ENCODE measurements at places on chromosomes 11 and 22.

DNA sequence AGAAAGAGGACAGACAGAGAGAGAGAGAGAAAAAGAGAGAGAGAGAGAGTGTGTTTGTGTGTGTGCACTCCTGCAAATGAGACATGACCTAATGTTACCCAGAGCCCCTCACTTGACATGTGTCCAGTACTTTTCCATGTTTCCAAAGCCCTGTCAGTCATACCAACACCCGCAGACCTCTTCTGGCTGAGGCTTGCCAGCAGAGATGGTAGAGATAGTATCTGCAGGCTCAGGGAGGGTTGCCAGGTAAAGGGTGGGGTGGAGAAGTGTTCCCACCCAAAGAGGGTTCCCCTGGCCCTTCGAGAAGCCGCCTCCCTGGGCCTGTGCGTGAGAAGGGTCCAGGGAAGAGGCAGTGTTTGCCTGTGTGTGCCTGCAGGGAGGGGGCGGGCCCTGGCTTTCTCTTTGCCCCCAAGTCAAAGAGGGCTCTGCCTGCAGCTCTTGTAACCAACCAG lies 40.7 kb downstream of the POU2F3 start:
- no peak for DNase-seq

DNA sequence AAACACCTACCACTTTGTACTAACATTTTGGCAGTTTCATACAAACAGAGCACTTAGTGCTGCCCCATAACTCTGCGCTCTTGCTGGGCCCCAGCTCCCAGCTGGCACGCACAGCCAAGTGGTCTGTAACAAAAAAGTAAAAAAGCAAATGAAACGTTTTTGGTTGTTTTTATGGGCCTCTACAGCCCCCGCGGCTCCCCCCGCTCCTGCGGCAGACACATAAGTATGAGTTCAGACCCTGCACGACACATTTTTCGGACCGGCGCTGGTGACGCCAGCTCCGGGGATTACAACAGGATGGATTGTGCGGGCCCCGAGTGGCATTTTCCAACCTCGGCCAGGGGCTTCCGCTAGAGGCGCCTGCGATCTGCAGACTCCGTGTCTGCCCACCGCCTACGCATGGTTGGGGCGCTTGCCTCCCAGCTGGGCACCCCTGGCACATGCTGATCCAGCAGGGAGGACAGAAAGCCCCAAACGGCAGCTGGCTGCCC lies 418.2 kb downstream of the SOX6 start:
- DNase-seq = no peak

GRCh38 chr11:120689596-120690275 lies 178.2 kb downstream of the GRIK4 start:
- no peak for DNase-seq

DNA sequence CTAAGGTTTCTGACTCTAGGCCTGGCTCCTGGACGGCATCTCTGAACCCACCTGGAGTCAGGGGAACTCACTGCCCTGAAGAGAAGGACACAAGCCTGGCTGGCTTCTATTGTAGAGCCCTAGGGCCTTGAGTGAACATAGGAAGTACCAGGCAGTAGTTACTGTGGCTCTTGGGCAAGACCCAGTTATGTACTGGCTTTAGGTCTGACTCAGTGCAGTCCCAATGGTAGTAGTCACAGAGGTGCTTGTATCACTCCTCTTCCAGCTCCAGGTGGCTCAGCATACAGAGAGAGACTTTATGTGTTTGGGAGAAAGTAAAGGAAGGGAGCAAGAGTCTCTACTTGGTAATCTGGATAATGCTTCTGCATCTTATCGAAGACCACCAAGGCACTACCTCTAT lies 13.9 kb upstream of the PAK1 start:
- DNase-seq = no peak

DNA sequence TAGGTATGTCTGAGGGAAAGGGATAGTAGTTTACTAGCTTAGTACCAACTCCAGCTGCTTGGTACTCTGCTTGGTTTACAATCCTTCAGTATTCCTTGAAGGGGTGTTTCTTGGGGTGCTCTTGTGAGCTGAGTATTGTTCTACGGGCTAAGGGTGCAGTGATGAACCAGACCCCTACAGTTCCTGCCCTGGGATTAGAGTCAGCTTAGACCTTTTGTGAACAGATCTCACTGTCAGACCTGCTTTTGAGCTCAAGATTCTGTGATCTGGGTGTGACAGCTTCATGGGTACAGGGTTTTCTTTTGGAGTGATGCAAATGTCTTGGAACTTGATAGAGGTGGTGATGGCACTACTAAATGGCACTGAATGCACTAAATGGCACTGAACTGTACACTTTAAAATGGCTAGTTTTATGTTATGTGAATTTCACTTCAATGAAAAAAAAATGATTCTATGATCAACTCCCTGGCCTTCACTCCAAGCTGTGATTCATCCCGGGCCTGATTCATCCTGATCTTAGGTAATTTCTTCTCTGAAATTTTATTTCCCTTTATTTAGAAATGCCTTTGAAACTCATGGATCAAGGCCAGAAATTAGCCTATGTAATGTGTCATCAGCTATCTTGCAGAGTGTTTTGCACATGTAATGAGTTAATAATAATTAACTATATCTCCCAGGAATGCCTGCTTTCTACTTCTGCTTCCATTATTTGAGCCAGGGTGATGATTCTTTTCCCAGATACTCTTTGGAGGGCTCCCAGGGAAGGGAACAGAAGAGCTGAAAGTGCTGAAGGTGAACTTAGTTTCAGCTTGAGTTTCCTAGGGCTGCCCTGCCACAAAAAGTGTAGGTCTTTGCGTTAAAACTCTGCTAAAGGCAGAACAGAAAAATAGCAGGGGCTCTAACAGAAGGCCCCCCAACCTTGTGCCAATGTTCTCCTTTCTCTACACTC lies 87.9 kb downstream of the NCAM1 start:
- DNase-seq = no peak

DNA sequence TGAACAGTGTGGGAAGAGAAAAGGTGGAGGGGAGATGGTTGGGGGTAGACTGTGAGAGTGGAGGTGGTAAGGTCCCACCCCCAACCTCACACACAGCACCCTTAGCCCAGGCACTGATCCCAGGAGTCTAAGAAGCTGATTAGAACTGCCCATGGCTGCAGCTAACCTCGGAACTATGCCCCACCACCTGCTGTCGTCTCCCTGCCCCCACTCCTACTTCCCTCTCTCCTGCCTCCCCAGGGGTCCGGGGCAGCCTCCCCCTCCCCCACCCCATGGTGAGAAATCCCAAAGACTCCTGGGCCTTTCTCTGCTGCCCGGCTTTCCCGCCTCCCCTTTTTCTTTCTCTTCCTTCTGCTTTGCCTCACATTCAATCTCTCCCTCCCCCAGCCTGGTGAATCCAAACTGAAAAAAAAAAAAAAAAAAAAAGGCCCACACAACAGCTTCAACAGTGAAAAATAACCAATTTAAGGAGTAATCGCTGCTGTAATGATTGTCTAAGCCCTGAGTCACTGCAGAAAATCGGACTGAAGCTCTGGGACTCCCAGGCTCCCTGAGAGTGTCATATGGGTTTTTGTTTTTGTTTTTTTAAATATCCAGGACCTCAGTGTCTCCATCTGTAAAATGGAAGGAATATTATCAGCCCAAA lies 9.6 kb upstream of the TP53I11 start:
- DNase-seq = no peak

- DNase-seq = no peak
Measured at GRCh38 chr11:116918925-116919655, 81.7 kb upstream of the APOA1 start.

GRCh38 chr11:66283461-66284105 lies 5.4 kb downstream of the YIF1A start:
- no peak for DNase-seq

GRCh38 chr22:37566903-37567798 lies 6.9 kb downstream of the CDC42EP1 start:
- DNase-seq = peak; percentile 93

DNA sequence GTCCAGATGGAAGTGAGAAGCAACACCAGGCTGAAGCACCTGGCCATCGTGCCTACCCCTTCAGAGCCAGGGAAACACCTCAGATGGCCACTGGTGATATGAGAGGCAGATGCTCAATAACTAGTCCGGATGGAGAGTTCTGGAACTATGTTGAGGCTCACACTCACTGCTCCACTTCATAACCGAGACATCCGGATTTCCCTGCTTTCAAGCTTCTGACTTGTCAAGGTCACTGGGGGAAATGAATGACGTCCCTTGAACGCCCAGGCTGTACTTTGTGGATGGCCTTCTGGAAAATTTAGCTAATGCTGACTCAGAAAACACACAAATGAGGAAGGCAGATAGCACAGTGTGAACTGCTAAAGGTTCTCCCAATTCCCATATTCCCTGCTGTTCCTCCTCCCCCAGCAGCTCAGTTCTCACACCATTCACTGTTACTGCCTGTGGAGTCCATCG lies at the start of gene LYVE1:
LYVE1 (minus strand) TSS at position 180 of the 456 bp plus-strand sequence; CDS start at position 47, 133 bp downstream.
- no peak for DNase-seq
